NCI-H226 (cell line): ENCODE measurements at places on chromosomes 7 and 10.

GRCh38 chr7:32532716-32533115 lies 37.4 kb downstream of the AVL9 start:
- DNase-seq = no peak

DNA sequence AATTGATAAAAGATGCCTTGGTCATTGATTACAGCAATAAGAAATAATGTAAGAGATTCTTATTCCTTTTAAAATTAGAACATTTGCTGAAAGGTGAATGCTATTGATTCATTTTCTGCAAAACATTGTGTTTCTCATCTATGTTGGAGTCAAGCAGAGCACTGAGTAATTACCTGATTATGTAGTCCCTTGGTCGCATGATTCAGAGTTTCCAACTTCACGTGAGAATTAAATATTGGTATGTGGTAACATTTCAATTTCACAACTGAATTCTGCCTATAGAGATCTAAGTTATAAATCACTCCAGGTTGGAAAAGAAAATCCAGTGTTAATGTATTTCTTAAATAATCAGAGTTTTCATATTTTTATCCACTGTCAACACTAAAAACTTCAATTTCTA lies 701.4 kb downstream of the PHTF2 start:
- DNase-seq = no peak

DNA sequence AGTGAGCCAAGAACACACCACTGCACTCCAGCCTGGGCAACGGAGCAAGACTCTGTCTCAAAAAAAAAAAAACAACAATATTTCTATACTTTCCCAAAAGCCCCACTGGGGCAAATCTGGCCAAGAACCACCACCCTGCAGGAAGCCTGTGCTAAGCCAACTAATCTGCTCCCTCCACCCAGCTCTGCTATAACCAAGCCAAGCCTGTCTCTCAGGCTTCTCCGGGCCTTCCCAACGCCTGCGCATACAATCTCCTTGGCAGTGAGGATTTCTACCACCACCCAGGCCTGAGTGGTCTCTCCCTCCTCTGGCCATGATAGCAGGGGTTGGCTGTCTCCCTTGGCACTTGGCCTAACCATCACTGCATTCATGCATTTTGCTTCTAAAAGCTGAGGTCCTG lies 14.2 kb downstream of the DDX56 start:
- no peak for DNase-seq

DNA sequence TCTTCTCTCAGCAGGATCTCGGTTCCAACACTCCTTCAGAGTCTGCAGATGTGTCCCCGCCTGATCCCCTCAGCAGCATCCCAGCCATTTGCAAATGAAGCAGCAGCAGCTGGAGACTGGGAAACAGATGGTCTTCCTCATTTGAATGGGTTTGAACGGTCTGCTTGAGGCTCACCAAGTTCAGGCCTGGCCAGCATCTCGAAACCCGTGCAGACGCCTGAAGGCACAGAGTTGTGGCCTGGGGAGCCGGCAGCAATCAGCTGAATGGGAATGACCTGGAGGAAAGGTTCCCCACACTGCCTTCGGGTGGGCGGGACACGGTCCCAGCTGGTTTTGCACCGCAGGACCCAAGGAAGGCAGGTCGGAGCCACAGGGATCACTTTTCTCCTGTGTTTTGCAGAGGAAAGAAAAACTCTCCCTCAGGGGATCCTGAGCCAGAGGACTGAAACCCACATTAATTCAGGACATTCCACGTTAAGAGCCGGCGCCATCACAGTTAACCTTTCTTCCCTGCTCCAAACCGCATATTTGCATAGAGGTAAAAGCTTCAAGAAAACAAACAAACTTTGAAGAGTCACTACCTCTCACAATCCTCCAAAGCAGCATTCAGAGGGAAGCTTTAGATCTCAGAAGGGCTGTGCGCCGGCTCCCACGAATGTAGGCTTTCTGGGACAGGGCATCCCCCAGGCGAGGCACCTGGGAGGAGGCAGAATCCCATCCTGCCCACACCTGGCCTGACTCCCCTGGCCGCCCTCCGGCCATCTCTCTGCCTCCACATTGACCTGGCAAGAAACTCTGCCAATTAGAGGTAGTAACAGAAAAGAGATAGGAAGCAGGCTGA lies 17.7 kb downstream of the FGFR2 start:
- DNase-seq = no peak

- no peak for DNase-seq
Observed at GRCh38 chr7:46015107-46015868, 94.2 kb upstream of the IGFBP3 start.

GRCh38 chr10:93110472-93111146 lies 36.9 kb downstream of the CYP26A1 start:
- no peak for DNase-seq

GRCh38 chr10:114479307-114479706 lies 75.0 kb upstream of the AFAP1L2 start:
- DNase-seq = peak; percentile 25

GRCh38 chr10:24730811-24731210 lies 7.1 kb upstream of the ARHGAP21 start:
- no peak for DNase-seq

DNA sequence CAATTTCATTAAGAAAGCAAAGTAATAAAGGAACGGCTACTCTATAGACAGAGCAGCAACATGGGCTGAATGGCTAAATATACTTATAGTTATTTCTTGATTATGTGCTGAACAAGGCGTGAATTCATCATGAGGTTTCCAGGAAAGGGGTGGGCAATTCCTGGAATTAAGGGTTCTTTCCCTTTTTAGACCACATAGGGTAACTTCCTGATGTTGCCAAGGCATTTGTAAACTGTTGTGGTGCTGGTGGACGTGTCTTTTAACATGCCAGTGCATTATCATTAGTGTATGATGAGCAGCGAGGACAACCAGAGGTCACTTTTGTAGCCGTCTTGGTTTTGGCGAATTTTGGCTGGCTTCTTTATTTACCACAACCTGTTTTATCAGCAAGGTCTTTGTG lies 28.5 kb upstream of the ZMYND11 start:
- DNase-seq = no peak

DNA sequence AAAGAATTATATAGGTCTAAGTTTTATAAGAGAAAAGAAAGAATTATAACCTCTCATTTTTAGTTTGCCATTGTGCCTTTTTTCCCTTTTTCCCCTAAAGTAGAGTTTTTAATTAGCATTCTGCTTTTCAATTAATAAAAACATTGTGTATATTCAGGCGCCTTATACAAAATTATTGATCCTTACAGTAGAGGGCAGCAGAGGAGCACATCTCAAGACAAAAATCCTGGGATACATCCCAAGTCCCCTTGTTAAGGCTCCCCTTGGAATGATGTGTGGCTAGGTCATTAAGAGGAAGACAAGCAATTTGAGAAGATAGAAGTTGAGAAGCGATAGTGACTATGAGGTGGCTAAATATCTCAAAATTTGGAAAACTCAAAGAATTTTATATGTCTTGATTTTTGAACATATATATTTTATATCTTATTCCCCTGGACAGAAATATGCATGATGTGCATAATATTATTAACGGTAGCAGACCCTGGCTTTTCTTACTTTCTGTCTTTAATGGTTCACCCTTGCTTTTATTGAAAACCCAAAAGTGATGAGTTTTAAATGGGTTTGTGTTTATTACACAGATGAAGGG lies 19.1 kb upstream of the TPK1 start:
- no peak for DNase-seq

DNA sequence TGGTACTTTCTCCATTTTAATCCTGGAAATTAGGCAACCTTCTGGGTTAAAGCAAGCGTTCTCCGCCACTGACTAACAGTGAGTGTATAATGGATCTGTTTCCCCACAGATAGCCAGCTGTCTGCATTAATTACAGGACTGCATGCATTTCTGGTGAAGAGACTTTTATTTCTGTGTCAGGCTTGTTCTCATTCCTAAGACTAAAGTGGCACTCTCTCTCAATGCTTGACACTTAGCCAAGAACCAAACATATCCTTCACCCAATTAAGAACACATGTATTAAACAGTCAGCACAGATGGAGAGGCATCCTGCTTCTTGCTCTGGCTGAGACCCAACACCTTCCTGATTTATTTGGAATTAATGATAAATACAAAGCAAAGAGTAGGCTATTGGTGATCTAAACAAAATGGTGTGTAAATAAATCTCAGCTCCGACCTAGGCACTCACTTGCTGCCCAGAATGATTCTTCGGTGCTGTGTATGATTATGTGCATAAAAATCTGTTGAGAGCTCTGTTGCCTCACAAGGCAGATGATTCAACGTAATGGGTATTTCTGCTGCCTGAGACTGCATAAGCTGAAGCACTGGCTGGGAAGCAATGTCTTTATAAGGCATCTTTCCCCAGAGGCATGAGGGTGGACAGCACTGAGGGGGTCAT lies 16.8 kb downstream of the CALU start:
- DNase-seq = peak; percentile 33

DNA sequence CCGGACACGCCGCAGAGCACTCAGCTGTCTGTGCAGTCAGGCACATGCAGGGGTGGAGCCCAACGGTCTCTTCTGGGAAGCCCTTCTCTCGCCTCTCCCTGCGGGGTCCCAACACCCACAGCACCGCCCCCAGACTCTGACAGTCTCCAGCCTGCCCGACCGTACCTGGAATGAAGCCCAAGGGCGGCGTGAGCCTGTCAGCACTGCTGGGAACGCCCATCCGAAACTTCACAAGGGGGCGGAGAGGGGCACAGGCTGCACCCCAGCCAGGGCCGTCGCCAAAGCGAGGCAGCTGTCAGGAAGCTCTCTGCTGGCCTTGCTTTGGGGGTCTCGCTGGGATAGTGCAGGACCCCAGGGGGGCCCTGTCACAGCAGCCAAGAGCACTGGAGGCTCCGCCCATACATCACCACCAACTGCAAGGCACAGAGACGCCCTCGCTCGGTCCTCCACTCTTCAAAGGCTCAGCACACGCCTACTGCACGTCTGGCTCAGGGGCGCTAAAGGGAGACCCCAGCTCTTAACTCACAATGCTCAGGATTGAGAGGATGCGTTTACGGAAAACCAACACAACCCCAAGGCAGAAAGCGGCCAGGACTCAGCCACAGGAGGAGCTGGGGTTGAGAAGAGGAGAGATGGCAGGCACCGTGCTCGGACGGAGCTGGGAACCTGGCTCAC lies 30.9 kb downstream of the MAD1L1 start:
- DNase-seq = no peak

- DNase-seq = peak; percentile 27
Observed at GRCh38 chr10:20596065-20596755, 300.9 kb downstream of the NEBL start.

GRCh38 chr10:28991333-28992270 lies 297.3 kb upstream of the LYZL1 start:
- DNase-seq = peak; percentile 83

DNA sequence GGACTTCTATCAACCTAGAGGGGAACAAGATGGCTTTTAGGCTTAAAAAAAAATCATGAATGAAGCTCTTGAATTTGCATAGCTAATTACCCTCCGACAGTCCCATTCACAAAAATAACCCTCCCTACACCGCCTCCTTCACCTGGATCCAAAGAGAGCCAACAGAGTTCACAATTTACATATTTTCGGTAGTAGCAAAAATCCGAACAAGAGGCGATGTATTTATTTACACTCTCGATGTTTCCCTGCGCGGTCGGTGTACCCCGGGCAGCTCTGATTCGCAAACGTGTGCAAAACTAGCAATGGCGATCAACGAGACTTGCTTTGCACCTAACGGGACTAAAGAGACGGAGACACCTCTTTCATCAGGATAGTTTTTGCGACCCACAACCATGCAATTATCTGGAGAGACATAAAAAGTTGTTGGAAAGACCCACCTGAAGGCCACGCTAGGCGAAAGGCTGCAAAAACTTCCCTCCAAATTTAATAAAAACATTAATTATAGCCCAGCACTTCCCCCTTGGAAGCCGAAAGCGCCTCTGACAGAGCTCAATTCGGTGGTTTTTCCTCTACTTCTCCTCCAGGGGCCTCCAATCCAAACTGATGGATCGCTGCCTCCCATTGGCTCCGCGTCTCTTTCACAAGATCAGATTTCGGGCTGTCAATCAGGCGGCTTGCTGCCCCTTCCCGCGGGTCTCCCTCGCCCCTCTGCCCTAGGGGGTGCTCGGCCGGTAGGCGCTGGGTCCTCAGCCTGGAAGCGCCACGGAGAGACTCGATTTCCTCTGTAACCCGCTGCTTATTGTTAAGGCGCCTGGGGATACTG lies at the start of gene ETV1:
ETV1 (minus strand) TSS at position 541 of the 823 bp plus-strand sequence. CDS start 614 bp downstream, outside the sequence.
- DNase-seq = peak; percentile 59

DNA sequence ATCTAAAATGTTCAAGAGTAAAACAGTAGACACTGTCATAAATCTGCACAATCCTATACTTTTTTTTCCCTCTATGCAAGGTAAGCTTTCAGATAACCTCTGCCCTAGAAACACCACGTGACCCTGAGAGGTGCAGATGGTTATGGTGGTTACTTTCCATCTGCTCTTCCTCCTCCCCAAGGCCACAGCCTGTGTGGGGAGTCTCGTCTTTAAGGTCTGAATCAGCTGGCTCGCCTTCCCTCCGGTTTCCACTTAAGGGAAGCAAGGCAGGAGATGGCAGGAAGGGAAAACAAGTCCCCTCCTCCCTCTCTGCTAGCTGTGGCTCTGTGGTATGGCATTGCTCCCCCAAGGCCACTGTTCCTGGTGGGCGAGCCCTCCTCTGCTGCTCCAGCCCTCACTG lies 181.8 kb downstream of the GLI3 start:
- DNase-seq = no peak

- DNase-seq = no peak
Observed at GRCh38 chr10:63143987-63144386, 10.9 kb downstream of the NRBF2 start.

GRCh38 chr7:125926621-125927020 lies 997.0 kb upstream of the POT1 start:
- no peak for DNase-seq

DNA sequence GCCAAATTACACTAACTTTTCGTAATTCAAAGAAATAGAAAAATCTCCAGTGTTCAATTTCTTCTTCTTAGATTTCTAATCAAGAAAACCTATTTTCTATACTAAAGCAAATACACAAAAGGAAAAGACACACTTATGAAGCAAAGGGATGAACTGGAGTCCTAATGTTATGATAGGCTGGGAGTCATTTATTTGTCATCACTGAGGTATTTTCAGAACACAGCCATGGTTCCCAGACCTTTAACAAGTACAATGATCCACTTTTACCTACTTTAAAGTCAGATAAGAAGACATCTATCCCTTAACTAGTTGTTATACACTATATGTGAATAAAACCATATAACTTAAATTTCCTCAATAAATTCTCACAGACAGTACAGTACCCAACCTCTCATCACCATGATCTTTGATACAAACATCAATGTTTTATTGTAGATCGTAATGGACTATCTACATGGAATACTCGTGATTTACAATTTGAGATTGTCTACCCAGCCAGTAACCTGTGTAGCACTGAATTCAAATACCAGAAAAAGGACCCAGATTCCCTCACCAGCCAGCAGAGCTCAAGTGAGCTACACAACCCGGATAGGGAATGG lies 12.5 kb downstream of the ASNS start:
- no peak for DNase-seq

DNA sequence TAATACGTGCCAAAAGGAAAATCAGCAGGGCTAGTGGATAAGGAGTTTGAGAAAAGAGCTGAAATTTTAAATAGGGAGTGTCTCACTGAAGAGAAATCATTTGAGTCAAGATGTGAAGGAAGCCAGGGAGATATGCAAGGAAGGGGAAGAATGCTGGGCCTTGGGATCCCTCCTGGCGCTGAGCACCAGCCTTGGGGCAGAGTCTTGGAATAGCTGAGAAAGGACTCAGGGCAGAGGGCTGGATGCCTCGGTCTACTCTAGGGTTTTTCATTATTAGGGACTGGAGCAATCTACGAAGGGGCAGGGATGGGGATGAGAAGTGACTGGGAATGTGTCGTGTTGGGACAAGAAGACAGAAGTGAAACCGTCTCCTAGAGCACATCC lies 484 bp downstream of the ZWINT start:
- DNase-seq = no peak

- peak; percentile 10 for DNase-seq
Observed at GRCh38 chr10:102152545-102152890, 329 bp downstream of the NOLC1 start.
